ENCODE measurements at places on chromosomes 5 and 9.

DNA sequence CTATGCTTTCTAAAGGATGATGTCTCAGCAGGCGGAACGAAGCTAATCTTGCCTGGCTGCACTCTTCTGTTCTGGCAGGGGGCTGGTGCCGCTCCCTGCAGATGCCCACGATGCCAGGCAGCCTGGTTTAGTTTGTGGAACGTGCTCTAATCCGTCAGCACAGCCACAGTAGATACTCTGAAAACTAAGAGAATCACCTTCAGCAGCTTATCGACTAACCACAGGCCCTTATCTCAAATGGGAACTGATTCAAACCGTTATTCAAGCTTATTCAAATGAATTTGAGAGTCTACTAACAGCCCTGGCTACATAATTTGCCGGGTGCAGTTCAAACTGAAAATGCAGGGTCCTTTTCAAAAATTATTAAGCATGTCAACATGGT, 246.6 kb upstream of the ANKRD55 start:
- DNase-seq = no peak

- no peak for DNase-seq
Measured at GRCh38 chr9:109765278-109765677, 14.7 kb upstream of the PALM2AKAP2 start.

DNA sequence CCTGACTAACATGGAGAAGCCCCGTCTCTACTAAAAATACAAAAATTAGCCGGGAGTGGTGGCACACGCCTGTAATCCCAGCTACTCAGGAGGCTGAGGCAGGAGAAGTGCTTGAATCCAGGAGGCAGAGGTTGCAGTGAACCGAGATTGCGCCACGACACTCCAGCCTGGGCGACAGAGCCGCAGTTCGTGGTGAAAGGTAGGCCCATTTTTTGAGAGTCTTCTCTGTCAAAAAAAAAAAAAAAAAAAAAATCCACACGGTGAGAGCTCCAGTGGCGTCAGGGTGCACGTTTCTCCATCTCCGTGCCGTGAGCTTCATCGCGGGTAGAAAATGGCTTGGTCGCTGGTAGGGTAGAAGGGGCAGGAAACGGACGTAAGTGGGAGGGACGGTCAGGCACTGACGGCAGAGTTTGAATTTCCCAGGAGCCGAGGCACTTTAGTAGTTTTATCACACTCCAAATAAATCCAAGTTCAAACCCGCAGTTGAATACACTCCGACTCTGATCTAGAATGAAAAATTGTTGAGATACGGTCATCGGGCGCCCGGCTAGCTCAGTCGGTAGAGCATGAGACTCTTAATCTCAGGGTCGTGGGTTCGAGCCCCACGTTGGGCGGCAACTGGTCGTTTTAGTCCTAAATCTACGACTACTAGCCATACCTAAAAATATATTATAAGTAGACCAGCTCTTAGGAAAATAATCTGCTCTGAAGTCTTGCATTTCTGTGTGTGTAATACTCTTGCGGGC, 2.4 kb upstream of the TRIM7 start:
- DNase-seq = peak; percentile 98

- no peak for DNase-seq
Measured at GRCh38 chr9:24986331-24986730, 440.6 kb upstream of the IZUMO3 start.

DNA sequence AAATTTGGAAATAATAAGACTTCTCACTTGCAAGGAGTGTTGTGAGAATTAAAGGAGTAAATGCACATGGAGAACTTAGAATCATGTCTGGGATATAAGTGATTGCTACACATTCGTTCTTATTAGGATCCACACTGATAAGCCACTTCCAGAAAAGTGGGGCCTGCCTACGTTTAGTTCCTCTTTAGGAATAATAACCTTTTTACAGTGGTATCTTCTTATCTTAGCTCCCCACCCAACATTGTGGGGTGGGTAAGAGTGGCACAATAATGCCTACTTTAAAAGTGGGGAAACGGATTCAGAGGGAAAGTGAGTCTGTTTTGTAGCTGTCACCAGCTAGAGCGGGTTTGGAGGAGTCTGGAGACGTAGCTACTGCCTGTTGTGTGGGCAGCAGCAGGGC, 16.0 kb downstream of the DOCK2 start:
- DNase-seq = no peak

DNA sequence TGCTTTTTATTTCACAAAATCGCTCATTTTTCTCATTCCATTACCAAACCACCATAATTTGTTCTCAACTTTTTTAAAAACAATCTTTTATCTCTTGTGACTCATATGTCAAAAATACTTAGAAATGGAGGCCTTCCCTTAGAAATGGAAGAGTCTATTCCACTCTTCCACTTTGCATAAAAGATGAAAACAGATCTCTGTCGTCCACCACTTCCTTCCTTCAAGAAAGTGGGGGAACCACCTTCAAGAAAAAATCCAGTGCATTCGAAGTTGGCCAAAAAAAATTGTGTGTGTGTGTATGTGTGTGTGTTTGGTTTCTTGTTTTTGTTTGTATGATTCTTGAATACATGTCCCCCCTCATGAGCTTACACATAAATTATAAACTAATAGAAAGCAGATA, 628.8 kb upstream of the DMAC1 start:
- DNase-seq = no peak

- DNase-seq = no peak
Measured at GRCh38 chr9:14529629-14530028, 163.6 kb downstream of the ZDHHC21 start.

GRCh38 chr9:127366594-127366993, 30.4 kb upstream of the SLC2A8 start:
- DNase-seq = no peak

GRCh38 chr5:1168796-1169195, 32.6 kb upstream of the SLC6A19 start:
- DNase-seq = no peak

Measured in Panc1 (cell line).